Ammon's horn (tissue), 1 donor: ENCODE measurements at places on chromosomes 3 and 15.

GRCh38 chr3:37402351-37402750 lies 228.0 kb upstream of the LRRFIP2 start:
- no peak for DNase-seq

DNA sequence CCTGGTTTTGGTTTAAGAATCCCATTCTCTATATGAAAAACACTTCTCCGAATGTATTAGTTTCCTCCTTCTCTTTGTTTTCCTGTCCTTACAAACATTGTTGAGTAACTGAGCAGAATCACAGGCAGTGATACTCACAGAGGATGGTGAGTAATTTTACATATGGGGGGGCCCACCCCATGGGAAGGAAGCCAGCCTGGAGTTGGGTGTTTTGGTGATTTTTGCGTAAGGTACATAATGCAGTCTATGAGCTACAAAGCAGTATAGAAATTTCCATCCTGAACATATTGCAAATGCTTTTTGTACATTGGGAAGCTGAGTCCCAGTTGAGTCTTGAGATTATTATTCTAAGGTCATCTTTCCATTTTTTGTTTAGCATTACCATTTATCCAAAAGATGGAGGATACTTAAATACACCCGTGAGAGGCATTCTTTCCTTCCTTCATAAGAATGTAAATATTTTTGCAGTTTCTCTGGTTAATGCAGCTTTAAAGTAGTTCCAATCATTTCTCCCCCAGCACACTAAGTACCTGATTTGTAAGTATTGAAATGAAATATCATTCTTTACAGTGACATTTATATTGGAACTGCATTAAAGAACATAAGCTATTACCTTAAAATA lies 476.8 kb downstream of the AGBL1 start:
- no peak for DNase-seq

DNA sequence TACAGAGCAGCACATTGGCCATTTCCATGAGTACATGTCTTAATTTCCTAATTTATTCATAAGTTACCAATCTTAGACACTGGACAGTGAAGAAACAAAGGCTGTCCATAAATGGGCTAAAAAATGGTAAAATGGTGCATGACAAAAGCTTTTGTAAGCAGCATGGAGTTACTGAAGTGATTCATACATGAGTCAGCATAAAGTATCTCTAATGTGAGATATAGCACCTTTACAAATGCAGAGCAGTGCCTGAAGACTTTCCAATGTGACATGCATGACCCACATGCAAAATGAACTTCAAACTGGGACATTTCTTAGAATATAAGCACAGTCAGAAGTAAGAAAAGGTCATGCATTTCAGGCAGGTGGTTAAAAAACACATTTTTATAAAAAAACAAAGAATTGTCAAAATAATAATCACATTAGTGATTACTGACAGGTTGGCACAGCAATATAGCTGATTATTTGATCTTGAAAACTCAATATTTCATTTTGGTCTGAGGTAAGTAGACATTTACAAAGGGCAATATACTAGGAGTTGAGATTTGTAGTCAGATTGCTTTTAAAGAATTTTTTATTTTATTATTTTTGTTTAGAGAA lies 299.3 kb downstream of the PLCL2 start:
- no peak for DNase-seq

GRCh38 chr15:92586966-92587365 lies 68.6 kb downstream of the FAM174B start:
- no peak for DNase-seq

- DNase-seq: no peak
Measured at GRCh38 chr3:13069495-13069894, 3.7 kb downstream of the IQSEC1 start.

- DNase-seq: no peak
Measured at GRCh38 chr3:13513051-13513912, 33.2 kb downstream of the HDAC11 start.

DNA sequence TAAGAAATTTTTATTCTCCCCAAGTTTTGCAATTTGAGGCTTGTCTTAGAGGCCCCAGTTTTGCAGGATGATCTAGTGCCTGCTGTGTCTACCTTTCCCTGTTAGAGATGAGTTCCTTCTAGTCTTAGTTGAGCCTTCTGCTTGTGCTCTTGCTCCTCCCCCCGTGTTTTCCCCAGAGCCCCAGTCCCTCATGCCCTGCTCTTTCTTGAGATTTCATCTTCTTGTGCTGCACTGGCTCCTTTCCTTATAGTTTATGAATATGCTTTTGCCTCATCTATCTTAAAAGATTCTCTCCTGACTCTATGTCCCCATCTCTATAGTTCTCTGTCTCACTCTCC lies 4.7 kb downstream of the GAP43 start:
- no peak for DNase-seq

GRCh38 chr3:198081421-198081844 lies 121.4 kb downstream of the LMLN start:
- no peak for DNase-seq

- peak; percentile 49 for DNase-seq
Measured at GRCh38 chr15:76057332-76058000, 2.3 kb upstream of the TMEM266 start.

DNA sequence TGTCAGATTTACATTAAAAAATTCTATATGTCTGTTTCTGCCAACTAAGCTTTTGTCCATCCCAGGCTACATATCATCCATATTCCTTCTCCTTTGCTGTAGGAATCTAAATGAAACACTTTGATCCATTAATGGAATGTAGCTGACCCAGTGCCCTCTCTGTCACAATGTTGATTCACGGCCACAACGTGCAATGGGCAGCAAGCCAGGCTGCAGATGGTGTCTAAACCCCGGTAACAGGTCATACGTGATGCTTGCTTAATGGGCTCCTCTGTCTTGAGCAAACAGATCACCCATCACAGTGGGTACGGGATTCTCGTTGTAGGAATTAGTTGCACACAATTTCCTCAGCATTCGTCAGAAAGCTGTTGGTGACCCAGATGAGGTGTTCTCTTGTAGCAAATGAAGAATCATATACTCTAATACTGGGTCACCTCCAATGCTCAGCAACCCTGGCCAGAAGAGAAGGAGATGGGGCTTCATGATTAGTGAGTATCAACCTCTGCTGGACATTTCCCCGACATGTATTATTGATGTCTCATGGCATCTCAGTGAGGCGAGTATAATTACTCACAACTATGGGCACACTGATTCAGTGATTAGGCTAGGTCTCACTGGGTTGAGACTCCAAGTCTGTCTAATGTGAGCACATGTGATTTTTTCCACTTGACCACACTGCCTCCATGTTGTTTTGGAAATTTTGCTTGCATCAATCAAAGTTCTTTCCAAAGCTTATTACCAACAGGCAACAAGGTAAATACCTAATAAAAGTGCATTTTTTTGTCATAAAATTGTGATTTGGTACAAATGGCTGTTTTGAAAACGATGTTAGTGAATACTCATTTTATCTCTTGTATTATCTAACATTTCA lies 12.9 kb upstream of the DCBLD2 start:
- no peak for DNase-seq

DNA sequence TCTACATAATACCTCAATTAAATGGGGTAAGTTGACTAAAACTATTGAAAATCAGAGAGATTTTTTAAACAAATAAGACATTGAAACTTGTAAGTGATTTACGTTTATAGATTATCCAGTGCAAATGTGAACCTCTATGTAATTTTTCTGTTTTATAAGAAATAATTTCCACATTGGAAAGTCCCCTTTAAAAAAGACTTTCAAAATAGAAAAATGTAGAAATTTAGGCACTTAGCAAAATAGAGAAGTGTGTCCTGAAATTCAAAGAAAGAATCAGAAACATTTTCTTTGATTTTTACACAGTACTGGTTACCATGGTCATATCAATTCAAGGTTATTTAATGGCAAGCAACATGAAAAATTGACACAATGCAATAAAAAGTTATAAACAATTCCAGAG lies 290.9 kb upstream of the GPR149 start:
- no peak for DNase-seq

DNA sequence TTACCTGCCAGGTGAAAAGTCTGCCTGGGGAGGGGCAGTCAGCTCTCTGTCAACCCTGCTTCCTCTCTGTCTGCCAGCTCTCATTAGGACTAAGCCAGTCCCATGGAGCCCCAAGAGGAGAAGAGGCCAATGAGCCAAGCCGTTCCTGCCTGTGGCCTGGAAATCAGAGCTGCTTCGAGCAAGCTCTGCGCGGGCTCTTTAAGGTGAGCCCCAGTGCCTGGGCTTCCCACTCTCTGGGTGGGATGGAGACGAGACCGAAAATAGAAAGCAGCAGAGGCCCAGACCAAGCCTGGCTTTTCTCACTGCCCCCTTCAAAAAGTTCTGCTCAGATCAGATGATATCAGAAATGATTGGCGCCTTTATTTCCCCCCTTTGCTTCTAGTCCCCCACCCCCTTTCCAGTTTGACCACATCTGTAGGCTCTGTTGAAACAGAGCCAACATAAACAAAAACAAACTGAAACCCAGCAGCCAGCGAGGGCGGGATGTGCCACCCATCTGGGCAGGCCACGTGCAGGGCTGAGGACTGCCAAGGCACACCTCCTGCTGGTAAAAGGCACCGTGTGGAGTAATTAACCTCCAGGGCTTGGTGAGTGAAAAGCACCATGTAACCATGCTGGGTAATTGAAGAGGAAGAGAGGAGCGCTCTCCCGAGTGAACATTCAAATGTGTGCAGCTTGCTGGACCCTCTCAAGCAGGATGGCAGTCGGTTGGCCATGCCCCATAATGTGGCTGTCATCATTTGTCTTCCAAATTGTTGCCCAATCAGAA lies 471.0 kb upstream of the PROK2 start:
- peak; percentile 71 for DNase-seq

- no peak for DNase-seq
Measured at GRCh38 chr15:78449220-78449999, 11.4 kb downstream of the IREB2 start.

DNA sequence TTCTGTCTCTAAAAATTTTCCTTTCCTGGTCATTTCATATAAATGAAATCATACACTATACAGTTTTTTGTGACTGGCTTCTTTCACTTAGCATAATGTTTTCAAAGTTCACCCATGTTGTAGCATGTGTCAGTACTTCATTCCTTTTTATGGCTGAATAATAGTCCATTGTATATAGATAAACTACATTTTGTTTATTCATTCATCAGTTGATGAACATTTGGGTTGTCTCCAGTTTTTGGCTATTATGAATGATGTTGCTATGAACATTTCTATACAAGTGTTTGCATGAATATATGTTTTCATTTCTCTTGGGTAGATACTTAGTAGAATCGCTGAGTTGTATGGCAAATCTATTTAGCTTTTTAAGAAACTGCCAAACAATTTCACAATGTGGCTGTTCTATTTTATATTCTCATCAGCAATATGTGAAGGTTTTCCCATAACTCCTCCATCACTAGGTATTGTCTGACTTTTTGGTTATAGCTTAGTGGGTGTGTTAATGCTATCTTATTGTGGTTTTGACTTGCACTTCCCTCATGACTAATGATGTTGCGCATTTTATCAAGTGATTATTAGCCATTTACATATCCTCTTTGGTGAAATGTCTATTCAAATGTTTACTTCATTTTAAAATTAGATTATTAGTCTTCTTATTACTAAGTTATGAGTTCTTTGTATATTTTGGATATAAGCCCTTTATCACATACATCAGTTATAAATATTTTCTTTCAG lies 21.7 kb upstream of the AP4E1 start:
- DNase-seq: no peak

- no peak for DNase-seq
Measured at GRCh38 chr15:31024979-31025378, 33.6 kb upstream of the MTMR10 start.

- peak; percentile 84 for DNase-seq
Measured at GRCh38 chr15:78072080-78072892, 5.2 kb downstream of the TBC1D2B start.
